Left ventricle myocardium superior (tissue), 1 donor: ENCODE measurements at places on chromosomes 5 and 9. TPM values are rescaled to one million over a fixed set of nuclear protein-coding genes. Genes with fewer than 3 reads are reported as not detected.

The GABRA1 gene
- total RNA-seq, result not detected

The SEMA6A gene
- total RNA-seq, result 6.4 TPM

The ERGIC1 gene
- 81.4 TPM for total RNA-seq

The BTNL8 gene
- total RNA-seq, result 0.27 TPM

The NIM1K gene
- 0.20 TPM for total RNA-seq

The ABO gene
- 1.7 TPM for total RNA-seq

The PCDHA9 gene
- not detected for total RNA-seq

The TMEM267 gene
- total RNA-seq, result 4.9 TPM

The SPACA9 gene
- 4.4 TPM for total RNA-seq

The IGFBPL1 gene
- total RNA-seq, result not detected

The GAS1 gene
- 19.7 TPM for total RNA-seq

The CLINT1 gene
- 51.9 TPM for total RNA-seq

The HEMGN gene
- total RNA-seq, result not detected

The ALDH7A1 gene
- total RNA-seq, result 33.7 TPM
